ENCODE measurements at places on chromosomes 16 and 17.

DNA sequence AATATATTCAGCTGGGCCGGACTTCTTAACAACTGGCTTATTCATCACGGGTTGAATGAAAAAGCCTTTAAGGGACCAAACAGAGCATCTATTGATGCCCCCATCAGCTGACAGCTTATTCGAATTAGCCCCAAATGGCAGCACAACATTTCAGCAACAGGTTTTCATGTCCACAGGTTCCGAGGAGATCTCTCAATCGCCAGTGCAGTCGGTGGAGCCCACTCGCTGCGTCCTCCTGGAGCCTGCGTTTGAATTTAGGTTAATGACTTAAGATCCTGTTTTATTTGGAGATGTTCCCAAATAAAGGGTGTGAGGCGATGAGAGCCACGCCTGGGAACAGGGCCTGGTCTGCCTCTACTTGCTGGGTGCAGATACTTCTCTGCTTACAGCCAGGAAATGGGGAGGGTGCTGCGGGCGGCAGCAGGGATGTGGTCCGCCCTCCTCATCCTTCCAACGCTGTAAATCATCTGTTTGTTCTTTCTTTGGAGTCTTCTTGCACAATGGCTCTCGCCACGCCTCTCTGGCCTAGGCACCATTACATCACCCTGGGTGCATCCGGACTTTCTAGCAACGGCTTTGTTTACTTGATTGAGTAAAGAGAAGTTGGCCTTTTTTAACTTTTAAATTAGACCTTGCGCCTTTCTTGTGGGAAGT is 22.6 kb downstream of the NDE1 start:
- DNase-seq = peak; percentile 42

- DNase-seq = no peak
These were observed 20.3 kb downstream of the MEOX1 start for GRCh38 chr17:43641416-43641815.

GRCh38 chr17:17537311-17538099 is 41.3 kb upstream of the RASD1 start:
- DNase-seq = no peak

GRCh38 chr17:7997186-7997585 is 5.2 kb upstream of the GUCY2D start:
- DNase-seq = no peak

- no peak for DNase-seq
These were observed 44.6 kb downstream of the SMIM36 start for GRCh38 chr17:55466671-55467070.
